Lower leg skin (tissue), 4 donors: ENCODE measurements at places on chromosomes 4 and X.
A peak's percentile ranks its signal among the peaks of the same experiment; 100 is the strongest.

GRCh38 chrX:34880656-34881055 is 61.9 kb upstream of the FAM47B start:
- DNase-seq: no peak

- no peak for DNase-seq
These were observed 27.5 kb downstream of the MAGEA1 start for GRCh38 chrX:153206425-153207046.

GRCh38 chr4:17771284-17771908 is 10.0 kb downstream of the FAM184B start:
- no peak for DNase-seq

DNA sequence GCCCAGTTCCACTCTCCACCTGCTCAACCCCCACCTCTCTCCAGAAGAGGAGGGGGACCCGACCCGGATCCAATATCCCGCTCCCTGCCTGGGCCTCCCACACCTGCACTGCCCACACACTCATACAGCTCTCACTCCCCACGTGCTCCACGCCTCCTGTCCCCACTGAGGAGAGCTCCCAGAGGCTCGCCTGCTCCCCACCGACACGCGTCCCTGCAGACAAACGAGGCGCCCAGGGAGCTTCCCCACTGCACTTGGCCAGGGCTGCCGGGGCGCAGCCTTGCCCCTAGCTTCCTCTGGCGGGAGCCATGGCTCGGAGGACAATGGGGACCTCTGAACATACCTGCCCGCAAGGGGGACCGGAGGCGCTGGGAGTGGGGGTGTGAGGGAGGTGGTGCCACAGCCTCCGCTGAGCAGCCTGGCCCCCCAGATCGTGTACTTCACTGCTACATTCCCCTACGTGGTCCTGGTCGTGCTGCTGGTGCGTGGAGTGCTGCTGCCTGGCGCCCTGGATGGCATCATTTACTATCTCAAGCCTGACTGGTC is 5.0 kb downstream of the SLC6A8 start:
- DNase-seq: no peak

DNA sequence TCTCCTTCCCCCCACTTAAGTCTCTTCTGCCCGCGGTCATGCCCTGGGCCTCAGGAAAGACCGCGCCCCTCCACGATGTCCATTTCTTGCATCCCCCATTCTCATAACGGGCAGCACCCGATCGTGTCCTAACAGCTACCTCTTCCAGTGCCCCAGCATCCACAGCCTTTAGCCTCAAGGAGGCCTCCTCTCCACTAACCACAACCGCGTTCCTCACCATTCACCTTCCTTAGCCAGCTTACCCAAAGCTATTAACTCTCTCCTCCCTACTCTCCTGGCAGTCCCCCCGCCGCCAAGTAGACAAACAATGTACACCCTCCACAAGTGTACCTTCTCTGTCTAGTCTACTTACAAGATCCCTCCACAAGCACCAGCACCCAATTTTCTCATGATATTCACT is 58.6 kb upstream of the PAGE5 start:
- no peak for DNase-seq

DNA sequence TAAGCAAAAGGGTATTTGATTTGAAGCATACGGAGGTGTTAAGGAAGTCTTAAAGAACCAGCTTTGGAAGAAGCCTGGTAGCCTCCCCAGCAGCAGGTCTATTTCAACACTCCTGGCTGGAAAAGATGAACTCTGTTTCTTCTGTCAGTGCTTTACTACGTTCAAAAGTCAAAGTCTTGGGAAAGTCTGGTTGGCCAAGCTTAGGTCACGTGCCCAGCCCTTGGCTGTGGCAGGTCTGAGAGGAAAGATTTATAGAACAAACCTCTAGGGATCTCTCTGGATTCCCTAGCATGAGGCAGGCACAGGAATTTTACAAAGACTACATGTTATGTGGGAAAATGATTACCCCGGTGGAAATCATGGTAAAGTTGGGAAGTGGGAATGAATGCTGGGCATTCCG is 8.6 kb upstream of the ARHGAP10 start:
- no peak for DNase-seq

- DNase-seq: no peak
These were observed 67.5 kb upstream of the SH3RF1 start for GRCh38 chr4:169338241-169338640.

DNA sequence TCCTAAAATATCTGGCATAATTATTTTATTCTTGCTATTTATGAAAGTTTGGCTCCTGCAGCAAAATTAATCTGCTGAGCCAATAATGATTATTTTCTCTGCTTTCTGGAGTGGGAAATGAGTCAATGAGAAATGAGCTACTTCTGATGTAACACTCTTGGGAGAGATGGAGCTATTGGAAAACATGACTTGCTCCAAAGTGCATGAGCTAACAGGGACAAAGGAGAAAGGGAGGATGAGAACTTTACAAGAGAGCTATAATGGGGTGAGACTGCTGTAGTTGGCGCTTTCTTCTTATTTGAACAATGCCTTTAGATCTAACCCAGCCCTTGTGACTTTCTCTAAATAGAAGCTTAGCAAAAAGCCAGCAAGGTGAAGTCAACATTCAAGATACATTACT is 615.1 kb downstream of the ANKRD50 start:
- DNase-seq: no peak

GRCh38 chr4:133095591-133095990 is 53.5 kb upstream of the PCDH10 start:
- no peak for DNase-seq

DNA sequence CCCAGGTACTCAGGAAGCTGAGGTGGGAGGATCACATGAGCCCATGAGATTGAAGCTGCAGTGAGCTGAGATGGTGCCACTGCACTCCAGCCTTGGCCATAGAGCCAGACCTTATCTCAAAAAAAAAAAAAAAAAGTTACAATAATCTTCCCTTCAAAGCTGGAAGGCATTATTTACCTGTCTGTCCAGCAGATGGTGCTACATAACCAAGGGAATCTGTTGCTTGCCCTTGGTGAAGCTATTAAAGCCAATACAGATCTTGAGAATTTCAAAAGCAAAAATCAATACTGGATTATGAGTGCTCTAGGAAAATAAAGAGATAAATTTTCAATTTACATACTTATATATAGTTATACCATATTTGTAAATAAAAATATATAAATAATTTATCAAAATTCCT is 25.9 kb downstream of the PKD2 start:
- peak; percentile 40 for DNase-seq

DNA sequence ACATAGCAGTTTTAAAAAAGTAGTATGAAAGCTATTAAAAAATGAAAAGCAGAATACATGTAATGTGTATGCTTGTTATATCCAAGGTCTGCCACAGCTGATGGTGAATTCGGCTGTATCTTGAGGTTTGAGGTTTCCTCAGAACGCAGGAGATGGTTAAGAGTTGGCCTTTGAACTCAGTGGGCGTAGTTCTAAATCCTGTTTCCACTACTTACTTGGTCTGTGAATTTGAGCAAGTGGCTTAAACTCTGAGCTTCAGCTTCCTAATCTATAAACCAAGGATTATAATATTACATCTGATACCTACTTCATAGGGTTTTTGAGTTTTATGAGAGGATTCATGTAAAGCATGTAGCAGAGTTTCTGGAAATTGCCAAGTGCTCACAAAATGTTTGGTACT is 125.2 kb downstream of the STIM2 start:
- no peak for DNase-seq

- DNase-seq: no peak
These were observed 191.6 kb upstream of the ANKRD50 start for GRCh38 chr4:124903995-124904722.

GRCh38 chr4:37604461-37604860 is 81.7 kb downstream of the RELL1 start:
- DNase-seq: no peak

DNA sequence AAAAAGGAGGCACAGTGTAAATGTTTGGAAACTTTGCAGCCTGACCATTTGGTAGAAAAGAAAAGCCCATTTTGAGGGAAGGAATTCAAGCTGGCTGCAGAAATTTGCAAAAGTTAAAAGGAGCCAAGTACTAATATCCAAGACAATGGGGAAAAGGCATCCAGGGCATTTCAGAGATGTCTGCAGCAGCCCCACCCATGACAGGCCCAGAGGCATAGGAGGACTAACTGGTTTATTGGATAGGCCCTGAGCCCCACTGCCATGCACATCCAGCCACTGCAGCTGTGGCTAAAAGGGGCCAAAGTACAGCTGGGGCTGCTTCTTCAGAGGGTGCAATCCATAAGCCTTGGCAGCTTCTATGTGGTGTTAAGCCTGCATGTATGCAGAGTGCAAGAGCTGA is 104.9 kb downstream of the HS3ST1 start:
- DNase-seq: no peak

GRCh38 chr4:38368613-38369012 is 295.4 kb upstream of the KLF3 start:
- no peak for DNase-seq

- no peak for DNase-seq
These were observed 376.7 kb downstream of the GPM6A start for GRCh38 chr4:175435381-175435783.

GRCh38 chr4:74796631-74797030 is 2.3 kb upstream of the BTC start:
- DNase-seq: no peak

DNA sequence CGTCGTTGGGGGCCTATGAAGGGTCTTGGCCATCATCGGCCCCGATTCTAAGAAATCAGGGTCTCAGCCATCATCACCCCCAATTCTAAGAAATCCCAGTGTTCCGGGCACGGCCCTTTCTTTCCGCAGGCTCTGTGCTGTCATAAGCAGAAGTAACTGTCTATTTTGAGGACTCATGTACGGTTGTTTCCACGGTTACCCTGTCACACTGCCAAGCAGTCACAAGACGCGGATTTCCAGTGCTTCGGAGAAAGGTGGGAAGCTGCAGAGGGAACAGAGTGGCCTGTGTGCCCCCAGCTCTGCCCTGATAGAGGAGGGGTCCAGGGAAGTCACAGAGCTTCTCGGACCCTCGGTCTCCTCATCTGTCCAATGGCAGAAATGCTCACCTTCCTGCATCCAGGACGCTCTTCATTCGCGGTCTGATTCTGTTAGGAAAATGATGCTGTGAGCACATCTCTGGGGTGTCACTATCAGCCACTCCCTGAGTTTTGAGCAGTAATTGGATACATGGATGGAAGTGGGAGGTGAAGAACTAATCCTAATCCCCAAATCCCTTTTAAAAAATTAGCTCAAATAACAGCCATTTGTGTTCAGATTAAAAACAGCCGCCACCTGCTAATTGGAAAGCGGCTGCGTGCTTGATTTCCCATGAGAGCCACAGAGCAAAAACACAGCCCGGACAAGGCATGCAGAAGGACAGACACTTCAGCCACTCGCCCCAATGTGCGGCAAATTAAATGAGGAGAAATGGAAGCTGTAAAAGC is 73.1 kb downstream of the WFS1 start:
- no peak for DNase-seq

DNA sequence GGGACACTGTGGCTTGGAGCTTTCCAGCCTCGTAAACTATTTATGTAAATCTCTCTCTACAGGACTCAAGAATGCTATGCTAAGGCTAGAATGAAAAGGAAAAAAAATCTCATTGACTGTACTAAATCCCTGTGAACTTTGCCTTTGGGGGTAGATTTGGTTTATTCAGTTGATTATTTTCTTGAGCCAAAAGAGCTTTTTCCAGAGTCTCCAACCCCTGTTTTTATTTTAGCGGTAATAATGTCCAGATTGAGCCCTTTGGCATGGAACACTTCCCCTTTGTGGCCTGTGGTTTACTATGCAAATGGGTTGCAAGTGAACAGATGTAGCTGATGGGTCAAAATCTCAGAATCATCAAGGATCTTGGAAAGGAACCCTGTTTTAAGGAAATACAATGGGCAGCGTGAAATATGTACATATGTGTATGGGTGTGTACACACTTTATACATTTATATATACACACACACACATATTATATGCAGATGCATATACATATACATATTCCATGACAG is 72.9 kb downstream of the FAM9B start:
- DNase-seq: peak; percentile 14

DNA sequence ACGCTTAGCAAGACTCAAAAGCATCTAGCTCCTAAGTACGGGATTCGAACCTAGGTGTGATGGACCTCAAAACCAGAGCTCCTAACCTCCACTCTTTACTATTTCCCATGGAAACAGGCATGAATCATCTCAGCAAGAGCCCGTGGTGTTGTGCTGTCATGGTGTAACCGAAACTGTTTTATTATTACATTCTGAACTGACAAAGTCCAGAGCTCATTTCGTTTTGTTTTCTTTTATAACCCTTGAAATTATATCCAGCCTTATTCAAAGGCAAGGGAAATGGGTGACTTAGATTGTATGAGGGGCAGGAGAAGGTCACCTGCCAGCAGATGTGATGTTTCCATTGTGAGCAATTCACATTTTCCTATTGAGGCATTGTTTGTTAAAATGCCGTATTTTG is 301.1 kb downstream of the FRMPD4 start:
- DNase-seq: no peak

GRCh38 chr4:185859111-185859510 is 47.1 kb upstream of the SORBS2 start:
- no peak for DNase-seq

GRCh38 chr4:188196134-188196735 is 57.0 kb downstream of the TRIML1 start:
- no peak for DNase-seq

GRCh38 chr4:18390655-18391353 is 369.2 kb upstream of the LCORL start:
- DNase-seq: no peak

DNA sequence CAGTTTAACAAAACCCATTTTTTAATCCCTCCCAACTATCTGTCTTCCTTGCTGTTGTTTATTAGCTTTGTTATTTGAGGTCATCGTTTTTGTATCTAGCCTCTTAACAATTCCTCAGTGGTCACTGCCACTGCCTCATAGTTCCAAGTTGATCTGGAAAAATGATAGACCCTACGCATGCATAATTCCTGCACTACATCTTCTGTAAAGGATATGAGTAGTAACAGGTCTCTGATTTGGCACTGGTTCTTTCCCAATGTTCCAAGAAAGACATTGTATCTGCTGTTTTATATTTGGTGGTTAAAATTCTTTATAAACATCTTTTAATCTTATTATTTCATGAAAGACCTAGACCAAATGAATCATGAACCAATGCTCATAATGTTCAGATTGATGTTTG is 166.6 kb downstream of the ZNF330 start:
- DNase-seq: no peak

- no peak for DNase-seq
These were observed 354.9 kb downstream of the GPAT3 start for GRCh38 chr4:83890816-83891215.

- DNase-seq: no peak
These were observed 14.1 kb downstream of the RNF212 start for GRCh38 chr4:1099270-1099669.

- DNase-seq: no peak
These were observed 173.6 kb upstream of the SFRP2 start for GRCh38 chr4:153962311-153963039.

DNA sequence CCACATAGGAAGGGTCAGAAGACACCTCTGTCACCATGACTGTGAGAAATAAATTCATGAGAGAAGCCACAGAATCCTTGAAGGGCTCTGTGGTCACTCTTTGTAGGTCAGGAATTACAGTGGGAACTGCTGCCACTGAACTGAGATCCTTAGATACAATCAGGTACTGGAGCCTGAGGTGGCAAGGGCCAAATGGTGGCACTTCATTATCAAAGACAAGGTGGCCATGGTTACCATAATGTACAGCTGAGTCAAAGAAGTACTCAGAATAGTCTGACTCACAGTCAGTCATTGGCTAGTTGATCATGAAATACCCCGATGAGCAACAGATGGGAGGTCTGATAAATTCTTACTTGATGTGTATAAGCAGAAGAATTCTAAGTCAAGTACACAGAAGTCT is 131.9 kb downstream of the RTL3 start:
- no peak for DNase-seq

GRCh38 chrX:37955273-37955672 is 51.1 kb upstream of the SYTL5 start:
- DNase-seq: no peak
